SW 1271 (cell line): ENCODE measurements at places on chromosomes 6 and 20.

DNA sequence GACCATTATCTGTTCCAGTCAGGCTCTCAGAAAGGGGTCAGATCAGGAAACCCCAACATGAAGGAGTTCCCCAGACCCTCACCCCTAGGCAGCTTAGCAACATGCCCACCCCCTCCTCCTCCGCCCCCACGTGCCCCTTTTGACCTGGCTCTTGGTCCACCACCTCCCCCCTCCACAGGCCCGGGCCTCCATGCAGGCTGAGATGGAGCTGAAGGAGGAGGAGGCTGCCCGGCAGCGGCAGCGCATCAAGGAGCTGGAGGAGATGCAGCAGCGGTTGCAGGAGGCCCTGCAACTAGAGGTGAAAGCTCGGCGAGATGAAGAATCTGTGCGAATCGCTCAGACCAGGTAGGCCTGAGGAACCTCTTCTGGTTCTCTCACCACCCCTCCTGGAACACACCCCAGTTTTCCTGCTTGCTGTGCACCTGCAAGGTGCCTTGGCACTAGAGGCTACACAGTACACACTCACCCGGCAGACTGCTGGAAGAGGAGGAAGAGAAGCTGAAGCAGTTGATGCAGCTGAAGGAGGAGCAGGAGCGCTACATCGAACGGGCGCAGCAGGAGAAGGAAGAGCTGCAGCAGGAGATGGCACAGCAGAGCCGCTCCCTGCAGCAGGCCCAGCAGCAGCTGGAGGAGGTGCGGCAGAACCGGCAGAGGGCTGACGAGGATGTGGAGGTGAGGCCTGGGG is 21.9 kb downstream of the DEF6 start:
- no peak for DNase-seq

GRCh38 chr6:61857541-61857940 is 428.5 kb downstream of the KHDRBS2 start:
- no peak for DNase-seq

DNA sequence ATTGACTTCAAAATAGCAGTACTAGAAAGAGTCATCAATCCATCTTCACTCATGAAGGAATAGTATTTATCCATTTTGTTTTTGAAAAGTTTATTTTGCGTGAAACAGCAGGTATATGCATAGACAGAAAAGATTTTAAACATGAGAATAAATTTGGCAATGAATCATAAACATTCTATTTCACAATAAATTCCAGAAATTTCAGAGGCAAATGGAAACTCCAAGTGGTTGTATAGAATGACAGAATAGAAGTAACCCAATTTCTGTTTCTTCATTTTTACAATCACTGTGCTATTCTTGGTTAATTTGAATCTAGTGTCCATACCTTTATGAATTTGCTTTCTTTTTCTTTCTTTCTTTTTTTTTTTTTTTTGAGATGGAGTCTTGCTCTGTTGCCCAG is 173.0 kb upstream of the ECI2 start:
- no peak for DNase-seq

- DNase-seq: no peak
Observed at GRCh38 chr20:64210656-64211369, 44.7 kb upstream of the PCMTD2 start.

GRCh38 chr6:122494665-122495272 is 23.2 kb upstream of the SERINC1 start:
- DNase-seq: no peak
